ENCODE measurements at places on chromosomes 12 and 14.

DNA sequence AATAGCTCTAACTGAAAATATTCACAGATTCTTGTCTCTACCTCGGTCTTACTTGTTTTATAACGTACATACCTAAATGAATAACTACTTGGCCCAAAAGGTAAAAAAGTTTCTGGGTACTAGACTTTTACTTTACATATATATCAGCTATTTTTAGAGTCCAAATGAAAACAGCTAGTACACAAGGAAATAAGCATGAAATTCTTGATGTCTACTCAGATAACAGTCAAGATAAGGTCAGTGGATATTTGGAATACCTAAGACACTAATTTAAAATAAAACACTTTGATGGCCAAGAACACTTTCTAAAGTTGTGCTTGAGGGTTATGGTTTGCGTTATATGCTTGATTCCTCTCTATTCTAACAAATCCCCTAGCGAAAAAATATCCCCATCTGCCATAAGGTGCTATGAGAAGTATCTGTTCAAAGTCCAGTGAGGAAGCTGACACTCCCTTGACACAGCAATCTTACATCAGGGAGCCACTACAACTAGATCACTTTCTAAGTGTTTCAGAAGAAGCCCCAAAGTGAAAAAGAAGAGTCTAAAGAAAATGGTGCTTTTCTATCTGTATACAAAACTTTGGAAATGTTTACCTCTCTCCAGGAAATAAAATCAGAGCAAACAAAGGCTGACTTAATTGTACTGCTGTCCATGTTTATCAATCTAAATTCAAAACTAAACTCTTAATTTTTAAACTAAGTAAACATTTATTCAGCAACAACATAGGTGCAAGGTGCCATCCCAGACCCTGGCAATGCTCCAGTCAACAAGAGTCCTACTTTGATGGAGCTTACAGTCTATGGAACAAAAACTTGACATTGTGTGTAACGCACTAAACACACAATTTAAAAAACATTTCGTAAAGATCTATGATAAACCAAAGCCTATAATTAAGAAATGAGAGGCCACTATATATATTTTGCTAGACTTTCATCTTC, 11.7 kb downstream of the PTPN21 start:
- DNase-seq, result no peak

- no peak for DNase-seq
These were observed 234.9 kb upstream of the CAND1 start for GRCh38 chr12:67034110-67034879.

- DNase-seq, result no peak
These were observed 1122.6 kb downstream of the FLRT2 start for GRCh38 chr14:86652526-86652925.

DNA sequence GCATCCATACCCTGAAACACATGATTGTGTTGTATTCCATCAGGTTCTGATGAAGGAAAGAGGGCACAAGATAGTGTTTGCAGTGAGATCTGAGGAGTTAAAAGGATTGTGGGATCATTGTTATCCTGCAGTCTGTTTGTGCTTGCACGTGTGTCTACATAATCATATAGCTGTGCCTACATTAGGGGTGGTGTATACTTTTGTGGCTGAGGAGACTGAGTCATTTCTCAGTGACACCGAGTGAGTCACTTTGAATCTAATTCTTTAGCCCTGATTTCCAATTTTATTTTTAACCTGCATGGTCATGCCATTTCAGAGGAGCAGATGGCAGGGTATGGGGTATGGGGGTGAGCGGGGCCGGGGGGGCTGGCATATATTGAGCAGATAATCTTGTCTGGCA, 133.2 kb downstream of the ANO4 start:
- no peak for DNase-seq

DNA sequence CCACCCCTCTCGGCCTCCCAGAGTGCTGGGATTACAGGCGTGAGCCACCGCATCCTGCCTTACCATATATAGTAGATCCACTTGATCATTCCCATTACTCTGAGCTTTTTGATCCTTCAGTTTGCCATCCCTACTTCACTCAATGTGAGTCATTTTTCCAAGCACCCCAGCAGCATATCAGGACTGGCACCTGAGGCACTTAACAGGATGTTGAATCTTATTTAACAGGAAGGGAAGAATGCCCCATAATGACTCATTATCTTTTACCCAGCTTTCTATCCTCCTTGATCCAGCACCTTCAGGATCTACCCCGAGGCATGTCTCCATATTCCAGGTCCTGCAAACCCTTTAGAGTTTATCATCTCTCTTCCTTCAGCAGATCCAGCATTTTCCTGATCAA, 84.9 kb upstream of the CMKLR1 start:
- no peak for DNase-seq

DNA sequence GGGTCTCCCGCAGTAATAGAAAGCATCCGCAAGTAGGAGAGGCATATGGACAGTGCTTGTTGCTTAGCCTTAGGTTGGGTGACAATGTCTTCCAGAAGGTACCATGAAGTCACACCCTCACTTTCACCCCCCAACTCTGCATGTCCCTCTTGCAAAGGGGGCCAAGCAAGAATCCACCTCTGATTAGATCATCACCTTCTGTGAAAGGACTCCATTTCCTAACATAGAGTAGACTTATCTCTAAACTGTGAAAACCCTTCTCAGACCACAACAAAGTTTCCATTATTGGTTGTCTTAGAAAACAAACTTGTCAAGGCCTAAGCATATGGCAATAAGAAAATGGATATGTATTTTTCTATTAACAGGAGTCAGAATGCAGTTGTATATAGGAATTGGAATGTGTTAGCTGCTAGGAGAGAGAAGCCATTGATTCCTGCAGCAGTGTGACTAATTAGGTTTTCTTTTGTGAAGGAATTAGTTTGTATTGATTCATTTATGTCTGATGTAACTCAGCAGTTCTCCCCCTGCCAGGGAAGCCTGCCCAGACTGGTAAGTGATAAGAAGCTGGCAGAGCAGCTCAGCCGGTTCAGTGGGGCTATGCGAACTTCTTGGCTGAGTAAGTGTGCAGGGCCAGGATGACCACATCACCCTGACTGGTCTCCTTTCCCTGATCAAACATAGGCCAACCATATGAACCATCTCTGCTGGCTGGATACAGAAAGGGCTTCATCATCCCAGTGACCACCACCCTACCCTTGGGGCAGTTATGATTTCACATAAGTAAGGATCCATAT, 107.3 kb upstream of the CCDC196 start:
- no peak for DNase-seq

- no peak for DNase-seq
These were observed 243.1 kb downstream of the RAD51B start for GRCh38 chr14:68062651-68063050.

GRCh38 chr14:56860441-56860840, 50.2 kb upstream of the OTX2 start:
- no peak for DNase-seq

- no peak for DNase-seq
These were observed 53.3 kb downstream of the BICD1 start for GRCh38 chr12:32159925-32160324.

GRCh38 chr12:92745856-92746550, 43.2 kb downstream of the PLEKHG7 start:
- no peak for DNase-seq

DNA sequence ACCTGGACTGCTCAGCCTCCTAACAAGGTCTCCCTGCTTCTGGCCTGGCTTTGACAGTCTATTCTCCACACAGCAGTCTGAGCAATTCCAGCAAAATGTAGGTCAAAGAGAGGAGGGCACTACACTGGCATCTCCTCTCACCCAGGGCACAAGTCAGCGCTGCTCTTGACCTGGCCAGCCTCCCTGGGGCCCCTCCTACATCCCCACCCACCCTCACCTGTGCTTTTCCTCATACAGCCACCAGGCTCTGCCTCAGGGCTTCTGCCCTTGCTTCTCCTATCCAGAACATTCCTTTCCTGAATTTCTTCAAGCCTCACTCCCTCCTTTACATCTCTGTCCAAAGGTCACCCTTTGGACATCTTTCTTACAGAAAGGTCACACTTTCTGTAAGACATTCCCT, 33.7 kb downstream of the GALNT4 start:
- no peak for DNase-seq

GRCh38 chr12:53193985-53194716, 12.9 kb downstream of the ITGB7 start:
- DNase-seq, result peak; percentile 54

DNA sequence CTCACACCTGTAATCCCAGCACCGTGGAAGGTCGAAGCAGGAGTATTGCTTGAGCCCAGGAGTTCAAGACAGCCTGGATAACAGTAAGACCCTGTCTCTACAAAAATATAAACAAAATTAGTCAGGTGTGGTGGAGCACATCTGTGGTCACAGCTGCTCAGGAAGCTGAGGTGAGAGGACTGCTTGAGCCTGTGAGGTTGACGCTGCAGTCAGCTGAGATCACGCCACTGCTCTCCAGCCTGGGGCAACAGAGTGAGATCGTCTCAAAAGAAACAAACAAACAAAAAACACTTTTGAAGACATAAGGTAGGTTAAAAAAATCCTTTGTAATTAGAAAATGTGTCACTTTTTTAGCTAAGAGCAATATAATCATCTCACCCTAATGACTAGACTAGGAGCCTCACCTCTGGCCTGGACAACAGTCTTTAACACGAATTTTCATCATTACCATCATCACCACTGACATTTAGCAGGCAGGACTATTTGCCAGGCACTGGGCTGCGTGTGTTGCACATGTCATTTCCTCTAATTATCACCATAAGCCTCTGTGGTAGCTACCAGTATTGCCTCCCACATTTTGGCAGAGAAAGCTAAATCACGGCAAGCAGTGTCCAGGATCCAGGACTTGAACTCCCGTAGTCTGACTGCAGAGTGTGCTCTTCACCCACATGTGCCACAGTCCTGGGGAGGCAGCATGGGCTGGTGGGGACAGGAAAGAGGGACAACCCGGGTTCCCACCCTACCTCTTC, 4.6 kb upstream of the SYCP3 start:
- no peak for DNase-seq

DNA sequence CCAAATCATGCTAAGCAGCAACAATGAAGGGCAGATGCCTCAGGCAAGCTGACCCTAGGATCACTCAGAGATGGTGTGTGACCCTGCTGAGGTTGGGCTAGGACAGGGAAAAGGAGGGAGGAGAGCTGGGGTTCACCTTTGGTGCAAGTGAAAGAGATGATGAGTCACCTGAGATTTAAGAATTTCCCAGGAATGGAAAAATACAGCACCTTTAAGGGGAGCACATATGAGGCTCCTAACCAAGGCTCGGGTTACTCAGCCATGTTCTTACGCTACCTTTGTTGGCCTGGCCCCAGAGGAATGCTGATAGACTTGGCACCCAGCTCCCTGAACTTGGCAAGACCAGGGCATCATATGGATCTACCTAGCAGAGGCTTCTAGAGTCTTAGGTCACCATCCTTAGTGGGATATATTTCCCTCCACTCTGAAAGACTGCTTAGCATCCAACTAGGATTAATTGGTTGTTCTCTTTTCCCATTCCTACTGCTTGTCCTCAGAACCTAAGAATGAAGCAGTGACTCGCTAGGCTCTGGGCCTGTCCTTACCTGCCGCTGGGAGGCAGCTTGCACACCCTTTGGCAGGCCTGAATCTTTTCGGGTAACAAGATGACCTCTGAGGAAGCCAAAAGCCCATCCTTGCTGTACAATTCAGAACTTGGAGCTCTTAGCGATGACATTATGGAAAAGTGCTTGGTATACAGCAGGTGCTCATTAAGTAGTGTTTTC, 4.0 kb upstream of the NAA25 start:
- DNase-seq, result peak; percentile 42

DNA sequence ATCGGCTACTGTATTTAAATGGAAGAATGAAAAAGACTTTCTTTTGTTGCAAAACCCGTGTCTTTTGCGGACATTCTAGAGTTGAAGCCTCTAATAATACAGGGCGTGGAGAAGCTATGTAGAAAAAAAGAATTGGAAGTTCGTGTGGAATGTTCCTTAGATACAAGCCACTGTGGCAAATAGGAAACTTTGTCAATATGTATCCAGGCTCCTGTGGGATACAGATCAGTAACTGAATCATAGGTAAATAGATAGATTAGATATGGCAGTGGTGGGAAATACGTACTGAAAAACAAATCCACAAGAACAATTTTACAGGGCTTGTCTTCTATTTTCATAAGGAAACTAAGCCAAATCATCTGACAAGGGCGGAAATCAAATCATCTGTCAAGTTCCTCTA, 245.4 kb downstream of the EGLN3 start:
- no peak for DNase-seq

- DNase-seq, result no peak
These were observed 19.4 kb downstream of the GRIN2B start for GRCh38 chr12:13961971-13962370.

DNA sequence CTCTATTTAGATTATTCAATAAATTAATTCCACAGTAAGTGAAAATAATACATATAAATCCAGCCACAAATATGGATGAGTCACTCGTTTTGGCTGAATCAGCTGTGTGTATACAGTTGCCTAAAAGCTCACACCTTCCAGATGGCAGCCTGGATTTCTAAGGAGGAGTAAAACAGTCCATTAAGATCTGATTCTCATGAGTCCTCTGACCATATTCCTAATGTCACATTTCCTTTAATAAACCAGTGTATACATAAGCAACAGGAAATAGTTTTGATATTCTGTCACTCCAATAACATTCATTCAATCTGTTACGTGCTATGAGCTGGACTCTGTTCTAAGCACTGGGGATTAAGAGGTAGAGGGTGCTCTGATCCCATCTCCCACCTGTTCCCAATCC, 21.8 kb downstream of the MDM1 start:
- DNase-seq, result no peak

DNA sequence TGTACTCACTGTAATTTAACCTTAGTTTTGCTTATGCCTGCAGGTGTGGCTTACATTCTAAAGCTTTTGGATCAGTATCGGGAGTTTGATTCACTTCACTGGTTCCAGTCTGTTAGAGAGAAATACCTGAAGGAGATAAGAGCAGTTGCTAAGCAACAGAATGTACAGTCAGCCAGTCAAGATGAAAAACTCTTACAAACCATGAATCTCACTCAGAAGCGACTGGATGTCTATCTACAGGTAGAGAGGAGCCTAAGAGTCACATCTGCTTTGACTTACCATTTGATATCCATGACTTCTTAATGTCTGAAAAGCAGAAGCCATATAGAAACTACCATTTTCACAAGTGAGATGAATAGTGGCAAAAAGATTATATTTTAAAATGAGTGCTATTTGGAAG, 56.5 kb downstream of the WASHC4 start:
- no peak for DNase-seq

GRCh38 chr12:52207106-52207505, 15.3 kb upstream of the KRT80 start:
- no peak for DNase-seq

- DNase-seq, result no peak
These were observed 229.4 kb upstream of the RGS6 start for GRCh38 chr14:71702786-71703185.

GRCh38 chr12:122385171-122386016, 37.1 kb downstream of the CLIP1 start:
- DNase-seq, result no peak
